ENCODE measurements at places on chromosomes 5 and 9.

GRCh38 chr5:149938279-149938678 lies 6.3 kb downstream of the PDE6A start:
- peak; percentile 66 for DNase-seq

- no peak for DNase-seq
These were observed 61.9 kb downstream of the NSD1 start for GRCh38 chr5:177195307-177195952.

DNA sequence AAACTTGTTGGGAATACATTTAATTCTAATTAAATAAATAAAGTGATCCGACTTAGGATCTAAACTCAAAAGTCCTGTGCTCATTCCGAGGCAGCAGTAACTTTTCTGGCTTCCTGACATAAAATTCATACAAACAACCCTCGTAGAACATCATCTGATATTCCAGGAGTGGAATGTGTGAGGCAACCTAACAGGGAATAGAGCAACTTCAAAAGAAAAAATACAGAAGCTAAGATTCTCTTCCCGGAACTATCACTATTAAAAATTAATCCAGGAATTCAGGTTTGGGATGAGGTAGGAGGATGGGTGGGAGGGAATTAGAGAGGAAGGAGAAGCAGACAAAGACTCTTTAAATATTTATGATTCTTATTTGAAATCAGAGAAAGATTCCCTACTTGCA lies 32.9 kb upstream of the TRIO start:
- no peak for DNase-seq

- DNase-seq: peak; percentile 78
These were observed 117.3 kb downstream of the GDNF start for GRCh38 chr5:37722236-37723161.

GRCh38 chr9:92650296-92650695 lies 19.6 kb downstream of the IPPK start:
- DNase-seq: no peak

- no peak for DNase-seq
These were observed 4.1 kb upstream of the RBM27 start for GRCh38 chr5:146199176-146199815.

GRCh38 chr9:16058131-16058549 lies 505.3 kb downstream of the CCDC171 start:
- peak; percentile 20 for DNase-seq

GRCh38 chr9:28892538-28892937 lies 1319.3 kb upstream of the C9orf72 start:
- DNase-seq: no peak

DNA sequence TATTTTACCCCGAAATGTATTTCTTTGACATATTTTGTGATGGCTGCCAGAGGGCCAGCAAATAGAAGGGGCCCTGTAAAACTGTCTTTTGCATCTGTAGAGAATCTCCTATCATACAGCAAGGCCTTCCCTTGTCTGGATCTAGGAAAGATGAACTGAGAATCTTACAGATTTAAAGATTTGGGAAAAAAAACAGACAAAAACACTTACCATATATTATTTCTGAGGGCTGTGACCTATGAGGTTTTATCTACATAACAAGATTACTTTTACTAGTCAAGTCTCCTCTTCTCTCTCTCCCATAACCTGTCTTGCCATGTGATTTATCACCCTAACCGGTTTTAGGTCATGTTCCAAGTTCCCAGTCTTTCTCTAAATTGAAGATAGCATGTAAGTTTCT lies 599.2 kb upstream of the CDH6 start:
- no peak for DNase-seq

DNA sequence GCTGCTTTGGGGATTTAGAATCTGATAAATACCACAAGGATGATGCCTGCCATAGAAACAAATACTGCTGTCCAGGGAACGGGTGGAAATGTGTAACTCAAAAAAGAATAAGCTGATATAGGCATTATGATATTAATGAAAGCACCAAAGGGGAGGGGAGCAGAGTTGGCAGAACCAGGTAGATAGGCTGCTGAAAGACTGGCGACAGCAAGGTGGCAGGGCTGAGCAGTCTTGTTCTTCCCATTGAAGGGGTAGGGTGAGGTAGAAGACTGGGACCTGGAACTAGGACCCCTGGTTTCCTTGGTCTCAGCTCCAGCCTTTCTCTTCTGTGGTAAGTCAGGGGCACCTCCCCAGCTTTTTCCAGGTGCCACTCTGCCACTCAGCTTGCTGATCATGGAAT lies 31.4 kb upstream of the TMOD1 start:
- peak; percentile 27 for DNase-seq

GRCh38 chr5:144712090-144712489 lies 541.4 kb downstream of the KCTD16 start:
- DNase-seq: peak; percentile 12

DNA sequence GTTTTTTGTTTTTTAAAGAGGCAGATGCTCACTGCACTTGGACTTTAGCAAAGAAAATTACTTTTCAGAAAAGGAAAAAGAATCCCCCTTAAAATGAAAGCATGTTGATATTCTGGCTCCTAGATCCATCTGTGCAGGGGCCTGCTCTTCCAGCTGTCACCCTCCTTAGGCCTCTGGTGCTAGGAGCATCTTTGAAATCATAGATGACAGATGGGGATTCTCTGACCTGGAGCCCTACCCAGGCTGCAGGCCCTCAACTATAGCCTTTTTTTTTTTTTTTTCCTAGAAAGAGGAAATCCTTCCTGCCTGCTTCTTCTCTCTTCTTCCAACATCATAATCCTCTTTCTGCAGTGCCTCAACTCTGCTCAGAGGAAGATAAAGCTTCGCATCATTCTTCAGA lies 16.3 kb upstream of the DCP2 start:
- DNase-seq: no peak

DNA sequence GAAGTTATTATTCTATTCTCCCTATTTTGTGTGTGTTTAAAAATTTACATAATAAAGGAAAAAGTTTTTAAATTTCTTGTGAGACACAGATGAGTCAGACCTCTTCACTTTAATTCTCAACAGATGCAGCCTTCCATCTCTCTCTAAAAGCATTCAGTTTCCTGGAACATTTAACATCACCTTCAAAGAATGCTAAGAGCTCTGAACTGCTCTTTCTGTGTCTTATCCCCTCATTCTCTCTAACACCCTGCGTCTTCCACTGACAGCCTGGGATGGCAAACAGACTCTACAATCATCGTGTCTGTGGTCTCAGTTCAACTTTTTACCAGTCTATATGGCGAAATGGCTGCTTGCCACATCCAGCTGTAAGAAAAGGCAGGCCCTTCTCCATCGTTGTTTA lies 173.0 kb downstream of the HINT1 start:
- DNase-seq: no peak

GRCh38 chr9:16985559-16986348 lies 115.3 kb upstream of the BNC2 start:
- DNase-seq: no peak

DNA sequence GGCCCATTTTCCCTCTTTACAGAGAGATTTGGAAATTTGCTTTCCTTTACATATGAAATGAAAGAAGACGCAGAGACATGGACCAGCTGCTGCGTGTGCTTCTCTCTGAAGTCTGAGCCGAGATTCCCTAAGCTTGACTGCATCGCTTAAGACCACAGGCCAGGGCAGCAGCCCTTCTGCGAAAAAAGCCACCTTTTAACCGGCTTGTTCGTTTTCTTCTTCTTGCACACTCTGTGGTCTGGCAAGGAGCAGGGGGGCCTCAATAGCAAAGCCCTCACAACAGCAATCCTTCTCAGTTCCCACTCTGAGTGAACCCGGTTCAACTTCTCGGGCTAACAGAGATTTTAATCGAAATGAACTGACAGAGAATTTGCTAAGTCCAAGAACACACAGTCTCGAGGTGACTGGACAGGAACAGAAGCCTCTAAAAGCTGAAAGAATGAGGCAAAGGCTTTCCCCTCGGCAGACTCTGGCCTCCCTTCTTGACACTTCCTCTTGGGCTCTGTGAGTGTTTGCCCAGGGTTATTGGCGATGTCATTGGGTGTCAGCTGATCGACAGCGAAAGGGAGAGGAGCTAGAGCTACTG lies 512.9 kb upstream of the KLF4 start:
- DNase-seq: peak; percentile 3

DNA sequence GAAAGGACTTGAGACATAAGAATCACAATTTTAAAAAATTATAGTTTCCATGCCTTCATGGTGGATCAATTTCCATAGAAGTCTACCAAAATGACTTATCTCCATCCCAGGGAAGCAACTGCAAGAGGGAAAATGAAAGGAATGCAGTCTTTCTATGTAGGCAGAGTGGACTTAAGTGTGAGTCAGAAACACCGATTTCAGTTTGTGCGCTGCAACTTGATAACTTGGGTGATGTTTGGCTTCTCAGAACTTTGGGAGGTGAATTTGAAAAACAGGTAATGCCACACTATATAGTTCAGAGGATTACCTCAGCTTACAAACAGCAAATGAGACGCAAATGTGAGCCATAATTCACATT lies 708 bp upstream of the CSNK1G3 start:
- DNase-seq: no peak

GRCh38 chr5:106171708-106172107 lies 1499.0 kb downstream of the EFNA5 start:
- DNase-seq: no peak

- DNase-seq: peak; percentile 76
These were observed 709 bp upstream of the GAPT start for GRCh38 chr5:58490402-58491050.

GRCh38 chr5:72268753-72269410 lies 51.2 kb downstream of the MRPS27 start:
- DNase-seq: peak; percentile 75

GRCh38 chr9:71920456-71921189 lies 9.2 kb downstream of the C9orf85 start:
- DNase-seq: no peak
